ENCODE measurements at places on chromosomes 7 and 10.

- no peak for DNase-seq
Observed at GRCh38 chr10:38032886-38033285, 22.4 kb downstream of the ZNF33A start.

DNA sequence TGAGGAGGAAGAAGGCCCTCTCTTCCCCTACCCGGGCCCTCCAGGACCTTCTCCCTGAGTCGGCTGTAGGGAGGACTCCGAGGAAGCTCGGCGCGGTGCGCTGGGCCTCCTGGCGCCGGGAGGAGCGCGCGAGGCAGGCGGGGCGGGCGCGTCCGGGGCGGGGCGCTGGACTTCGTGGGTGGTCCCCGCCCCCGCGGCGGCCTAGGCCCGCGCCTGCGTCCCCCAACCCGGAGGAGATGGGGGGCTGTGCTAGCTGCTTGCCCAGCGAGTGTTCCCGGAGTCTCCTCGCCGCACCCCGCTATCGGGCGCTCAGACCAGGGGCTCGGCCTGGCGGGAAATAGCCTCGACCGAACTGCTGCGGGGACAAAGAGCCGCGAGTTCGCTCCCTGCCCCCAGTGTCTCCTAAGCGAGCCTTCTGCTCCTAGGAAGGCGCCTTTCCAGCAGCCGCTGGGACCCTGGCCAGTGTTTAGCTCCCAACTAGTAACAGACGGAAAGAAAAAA lies 19.2 kb upstream of the SMO start:
- DNase-seq = no peak

GRCh38 chr10:130254662-130255061 lies 118.5 kb downstream of the GLRX3 start:
- no peak for DNase-seq

GRCh38 chr7:26760501-26760900 lies 103.9 kb downstream of the SKAP2 start:
- no peak for DNase-seq

DNA sequence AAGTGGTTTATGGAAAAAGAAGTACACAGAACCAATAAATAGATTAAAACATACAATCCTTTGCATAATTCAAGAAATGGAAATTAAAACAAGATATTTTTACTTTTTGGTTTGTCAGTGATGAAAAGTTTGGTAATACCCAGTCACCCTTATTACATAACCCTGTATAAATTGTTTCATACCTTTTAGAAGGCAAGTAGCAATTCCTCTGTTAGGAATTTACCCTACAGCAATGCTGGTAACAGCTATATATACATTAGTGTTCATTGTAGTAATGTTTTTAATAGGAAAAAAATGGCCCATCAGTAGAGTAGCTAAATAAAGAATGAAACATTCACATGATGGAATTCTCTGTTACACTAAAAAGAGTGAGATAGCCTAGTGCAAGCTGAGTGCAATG lies 42.7 kb downstream of the PTPN12 start:
- no peak for DNase-seq

DNA sequence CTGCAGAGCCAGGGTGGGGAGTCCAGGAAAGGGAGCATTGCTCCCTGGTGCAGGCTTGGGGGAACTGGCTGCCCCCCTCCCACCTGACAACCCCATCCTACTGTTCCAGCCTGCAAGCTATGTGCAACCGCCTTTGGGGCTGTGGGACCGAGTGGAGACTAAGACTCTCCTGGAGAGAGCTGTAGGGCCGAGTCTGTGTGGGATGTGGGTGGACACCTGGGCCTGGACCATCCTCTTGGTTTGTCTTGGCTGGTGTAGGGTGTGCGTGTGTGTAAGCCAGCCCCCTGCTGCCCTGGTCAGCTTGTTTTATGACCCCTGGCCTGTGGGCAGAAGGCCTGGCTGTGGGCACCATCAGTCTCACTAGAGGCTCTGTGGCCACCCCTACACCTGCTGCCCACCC lies 1.6 kb upstream of the RAMP3 start:
- DNase-seq = no peak

DNA sequence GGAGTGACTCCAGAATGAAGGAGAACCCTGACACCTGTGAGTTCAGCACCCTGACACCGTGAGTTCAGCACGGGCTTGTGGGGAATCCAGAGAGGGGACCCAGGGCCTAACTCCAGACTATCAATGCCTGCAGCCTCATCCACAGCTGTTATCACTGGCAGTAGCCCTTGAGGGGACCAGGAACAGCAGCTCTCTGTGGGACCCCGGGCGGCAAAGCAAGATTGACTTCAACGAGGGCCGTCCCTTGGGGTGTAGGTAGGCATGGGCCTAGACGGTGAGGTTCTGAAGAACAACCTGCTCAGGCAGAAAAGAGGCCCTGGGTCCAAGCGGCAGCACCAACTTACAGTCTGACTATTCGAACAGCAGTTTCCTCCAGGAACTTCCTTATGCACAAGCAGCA lies 8.9 kb downstream of the GRID1 start:
- no peak for DNase-seq

DNA sequence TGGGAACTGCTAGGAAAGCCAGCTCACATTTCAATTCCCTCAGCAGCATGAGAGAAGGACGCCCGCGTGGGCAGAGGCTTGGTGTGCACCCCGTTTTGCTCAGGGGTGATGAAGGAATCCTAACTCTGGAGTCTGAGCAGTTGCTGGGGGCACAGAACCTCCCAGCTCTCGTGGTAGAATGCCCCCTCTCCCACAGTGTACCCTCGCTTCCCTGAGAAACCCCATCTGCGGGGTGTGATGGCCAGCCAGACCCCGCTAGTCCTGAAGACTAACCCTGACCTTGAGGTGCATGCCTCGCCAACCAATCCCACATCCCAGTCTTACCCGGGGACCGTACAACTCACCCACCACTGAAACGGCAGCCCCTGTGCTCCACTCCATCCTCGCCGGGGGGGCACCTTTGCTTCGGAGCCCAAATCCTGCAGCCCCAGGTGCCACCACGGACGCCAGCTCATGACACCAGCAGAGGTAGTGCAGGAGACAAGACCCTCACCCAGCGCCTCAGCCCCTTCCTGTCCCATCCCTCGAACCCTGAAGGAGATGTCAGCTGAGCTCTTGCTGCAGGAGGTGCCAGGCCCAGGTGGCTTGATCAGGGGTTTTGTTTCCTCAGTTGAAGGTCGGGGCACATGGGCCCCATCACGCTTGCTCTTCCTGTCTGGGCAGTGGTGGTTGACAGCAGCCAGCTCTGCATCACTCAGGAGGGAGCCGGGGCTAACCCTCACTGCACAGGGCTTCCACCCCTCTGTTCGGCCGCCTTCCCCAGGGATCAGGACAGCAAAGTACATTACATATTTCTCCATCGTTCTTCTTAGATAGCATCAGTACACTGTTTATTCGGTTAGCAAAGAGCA lies 236.5 kb downstream of the MGMT start:
- no peak for DNase-seq

DNA sequence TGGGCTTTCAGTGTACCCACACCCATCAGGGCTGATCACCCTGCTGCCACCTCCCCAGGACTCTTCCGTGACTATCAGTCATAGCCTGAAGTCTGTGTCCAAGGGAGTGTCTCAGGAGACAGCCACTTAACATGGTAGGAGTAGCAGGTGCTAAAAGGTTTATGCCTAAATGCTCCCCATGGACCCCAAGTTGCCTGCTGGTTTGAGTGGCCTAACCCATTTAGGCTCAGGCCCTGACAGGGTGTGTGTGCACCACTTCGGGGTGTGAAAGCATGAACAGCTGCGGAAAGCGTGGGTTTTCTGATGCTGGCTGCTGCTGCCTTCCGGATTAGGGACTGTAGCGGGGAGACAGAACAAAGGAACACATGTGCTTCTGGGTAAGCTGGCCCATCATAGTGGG lies 93.2 kb upstream of the SAMD8 start:
- no peak for DNase-seq

GRCh38 chr7:100951888-100952560 lies 2.7 kb downstream of the MUC3A start:
- no peak for DNase-seq

GRCh38 chr10:12834721-12835120 lies 166.8 kb downstream of the CCDC3 start:
- no peak for DNase-seq

GRCh38 chr10:97079448-97079847 lies 106.3 kb downstream of the SLIT1 start:
- DNase-seq = no peak

DNA sequence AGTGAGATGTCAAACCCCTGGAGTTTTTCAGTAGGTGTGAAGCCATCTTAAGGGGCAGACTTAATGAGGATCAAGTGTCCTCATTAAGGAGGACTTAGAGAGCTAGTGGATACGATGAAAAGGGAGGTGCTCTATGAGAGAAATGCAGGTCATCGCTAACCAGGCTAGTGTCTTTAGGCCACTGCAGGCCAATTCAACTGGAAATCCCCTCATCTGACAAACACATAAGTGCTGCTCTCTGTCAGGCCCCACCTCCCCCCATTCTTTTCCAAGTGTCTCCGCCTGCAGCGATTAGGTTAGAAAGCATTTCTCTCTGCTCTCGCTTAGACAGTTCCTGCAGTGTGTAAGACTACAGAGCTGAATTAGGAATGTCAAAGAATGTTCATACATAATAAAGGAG lies 33.7 kb downstream of the RBM28 start:
- no peak for DNase-seq

- no peak for DNase-seq
Observed at GRCh38 chr10:29730458-29730857, 95.7 kb upstream of the SVIL start.

- no peak for DNase-seq
Observed at GRCh38 chr10:104142081-104142480, 20.1 kb downstream of the SFR1 start.

- no peak for DNase-seq
Observed at GRCh38 chr10:6390213-6390845, 187.6 kb downstream of the PFKFB3 start.

DNA sequence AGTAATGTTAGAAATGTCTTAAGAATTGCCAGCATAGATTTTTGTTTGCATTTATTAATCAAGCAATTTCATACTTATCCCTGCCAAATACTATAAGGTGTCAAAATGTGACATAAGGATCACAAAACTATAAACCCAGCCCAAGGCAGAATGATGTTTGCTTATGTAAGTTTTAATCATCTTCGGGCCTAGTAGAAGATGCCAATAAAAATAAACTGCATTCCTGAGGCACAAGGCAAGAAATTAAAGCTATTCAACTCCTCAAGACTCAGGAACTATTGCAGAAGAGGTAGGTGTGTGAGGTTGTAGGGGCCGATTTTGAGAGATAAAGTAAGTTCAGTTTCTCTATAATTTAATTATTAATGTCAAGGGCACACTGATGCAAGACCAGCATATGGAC lies 189.4 kb upstream of the AHR start:
- no peak for DNase-seq

- DNase-seq = no peak
Observed at GRCh38 chr7:154503962-154504550, 451.9 kb downstream of the DPP6 start.

DNA sequence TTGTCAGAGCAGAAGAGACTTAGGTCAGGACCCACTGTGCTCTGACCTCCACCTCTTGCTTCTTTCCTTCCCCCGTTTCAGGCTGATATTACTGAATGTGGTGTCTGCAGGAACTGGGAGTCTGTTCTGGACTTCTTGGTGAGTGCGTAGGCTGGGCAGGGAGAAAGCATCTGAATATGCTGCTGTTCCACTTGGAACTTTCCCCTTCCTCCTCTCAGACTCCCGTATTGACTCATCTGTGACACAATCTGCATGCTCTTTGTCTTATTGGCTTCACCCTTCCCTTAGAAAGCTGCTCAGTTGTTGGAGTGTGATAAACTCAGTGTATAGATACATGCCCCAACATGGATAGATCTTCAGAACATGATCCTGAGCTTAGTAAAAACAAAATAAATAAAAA lies 137.6 kb upstream of the HABP2 start:
- DNase-seq = no peak

DNA sequence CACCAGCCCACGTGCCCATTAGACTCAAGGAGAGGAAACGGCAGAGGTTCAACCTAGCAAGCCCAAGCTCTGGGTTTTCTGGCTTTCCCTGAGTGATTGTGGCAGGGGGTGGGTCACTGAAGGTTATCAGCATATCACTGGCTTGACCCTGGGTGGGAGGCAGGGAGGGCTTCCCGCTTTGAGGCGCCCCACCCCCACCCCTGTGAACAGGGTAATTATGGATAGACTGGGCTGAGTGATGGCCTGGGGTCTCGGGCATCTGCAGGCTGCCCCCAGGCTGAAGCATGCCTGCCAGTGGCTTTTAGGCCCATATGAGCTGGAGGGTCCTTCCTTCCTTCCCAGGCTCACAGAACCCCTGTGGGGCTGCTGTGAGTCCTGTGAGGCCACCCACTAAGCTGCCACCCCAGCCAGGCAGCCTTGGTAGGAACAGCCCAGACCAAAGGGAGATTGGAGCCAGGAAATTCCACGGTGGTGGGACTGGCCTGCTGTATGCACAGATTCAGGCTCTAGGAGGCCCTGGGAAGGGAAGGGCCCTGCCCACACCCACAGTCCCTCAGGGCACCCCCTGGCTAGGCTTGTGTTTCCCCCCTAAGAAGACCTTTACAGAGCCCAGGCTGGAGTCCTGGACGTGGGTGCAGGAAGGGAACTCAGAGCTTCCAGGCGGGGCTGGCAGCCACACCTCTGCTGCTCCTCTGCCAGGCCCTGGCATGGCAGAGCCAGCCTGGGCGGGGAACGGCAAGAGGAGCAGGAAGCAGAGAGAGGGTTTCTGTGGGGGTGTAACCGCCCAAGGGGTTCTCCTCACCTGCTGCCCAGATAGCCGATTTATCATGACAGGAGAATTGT lies 33.1 kb downstream of the GPRIN2 start:
- peak; percentile 4 for DNase-seq

GRCh38 chr7:55513868-55514267 lies 58.4 kb downstream of the VOPP1 start:
- no peak for DNase-seq

GRCh38 chr10:124288486-124288885 lies 130.2 kb downstream of the OAT start:
- DNase-seq = no peak

- DNase-seq = no peak
Observed at GRCh38 chr10:22997096-22997495, 69.2 kb downstream of the ARMC3 start.

DNA sequence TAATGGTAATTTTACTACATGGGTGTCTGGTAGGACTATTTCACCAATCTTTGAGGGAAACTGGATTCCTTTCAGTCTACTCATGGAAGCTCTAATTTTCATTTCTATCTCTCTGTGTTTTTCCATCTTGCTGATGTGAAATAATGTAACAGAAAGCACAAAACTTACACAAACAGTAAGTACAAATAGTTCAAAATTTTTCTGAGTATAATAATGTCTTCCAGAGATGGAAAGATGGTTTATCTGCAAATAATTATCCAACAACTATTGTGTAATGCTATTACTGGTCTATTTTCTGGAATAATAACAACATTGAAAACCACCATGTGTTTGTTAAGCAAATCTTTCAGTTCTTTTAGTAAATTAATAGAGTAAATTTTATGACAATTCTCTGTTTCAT lies 565.8 kb upstream of the MGMT start:
- DNase-seq = no peak

DNA sequence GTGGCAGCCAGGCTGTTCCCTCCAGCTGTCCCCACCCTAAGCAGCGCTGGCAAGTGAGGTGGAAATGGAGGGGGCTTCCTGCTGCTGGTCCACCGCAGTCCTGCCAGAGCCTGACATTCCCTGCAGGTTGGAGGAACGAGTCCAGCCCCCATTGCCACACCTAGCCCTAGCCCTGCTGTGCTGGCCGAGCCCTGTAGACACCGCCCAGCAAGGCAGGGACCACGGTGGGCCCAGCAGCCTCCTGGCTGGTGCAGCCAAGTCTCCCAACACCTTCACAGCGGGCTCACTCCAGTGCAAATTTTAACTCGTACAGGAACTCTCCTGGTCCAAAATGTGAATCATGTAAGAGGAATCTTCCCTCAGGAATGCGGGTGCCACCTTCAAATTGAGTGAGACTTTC lies 116.3 kb downstream of the PAXIP1 start:
- DNase-seq = no peak

- DNase-seq = peak; percentile 4
Observed at GRCh38 chr10:43231523-43232078, 35.3 kb downstream of the RASGEF1A start.
